Panc1 (cell line): ENCODE measurements at places on chromosomes 3 and 15. TPM values are rescaled to one million over a fixed set of nuclear protein-coding genes. Genes with fewer than 3 reads are reported as not detected.

The DLEC1 gene
- total RNA-seq, result not detected

The COLQ gene
- total RNA-seq, result 0.64 TPM

The NR1I2 gene
- total RNA-seq, result not detected

The ADPRH gene
- 7.8 TPM for total RNA-seq

The INSYN1 gene
- 2.6 TPM for total RNA-seq

The LIPH gene
- total RNA-seq, result 19.9 TPM

The PLOD2 gene
- 158 TPM for total RNA-seq

The THRB gene
- 3.9 TPM for total RNA-seq

The CCR9 gene
- total RNA-seq, result not detected

The TIGIT gene
- total RNA-seq, result not detected

The SLC22A13 gene
- total RNA-seq, result 0.33 TPM

The MRPS25 gene
- total RNA-seq, result 45.2 TPM

The SCG3 gene
- 0.62 TPM for total RNA-seq

The PPARG gene
- total RNA-seq, result 88.1 TPM

The MYO5C gene
- total RNA-seq, result 28.2 TPM

The NCK1 gene
- 43.5 TPM for total RNA-seq

The TRIM71 gene
- total RNA-seq, result 0.18 TPM

The ZPLD1 gene
- total RNA-seq, result not detected

The PLA2G4F gene
- total RNA-seq, result not detected
